ENCODE measurements at places on chromosomes 16 and 17. TPM values are rescaled to one million over a fixed set of nuclear protein-coding genes. Genes with fewer than 3 reads are reported as not detected.
A peak's percentile ranks its signal among the peaks of the same experiment; 100 is the strongest.

The RNF40 gene
- total RNA-seq: 120 TPM

The PROCA1 gene
- total RNA-seq: 3.7 TPM

The MYBBP1A gene
- total RNA-seq: 92.3 TPM

The IL34 gene
- 1.2 TPM for total RNA-seq

The ATP1B2 gene
- not detected for total RNA-seq

The TMC6 gene
- total RNA-seq: 282 TPM

The TPSG1 gene
- total RNA-seq: 1.3 TPM

The AURKB gene
- total RNA-seq: 90.2 TPM

The RNF222 gene
- total RNA-seq: not detected

The NPIPB13 gene
- total RNA-seq: 50.6 TPM

The GP2 gene
- not detected for total RNA-seq

- H3K36me3 ChIP-seq: no peaks in the 10 kb centered on the region
- no peak overlapping the region for H3K27ac ChIP-seq
- H3K27me3 ChIP-seq: no peaks in the 10 kb centered on the region
- peaks cover 2% of the 10 kb centered on the region for H3K4me1 ChIP-seq
- H3K4me3 ChIP-seq: no peak overlapping the region
These were observed 608.1 kb downstream of the TOX3 start for GRCh38 chr16:51938861-51939260.

GRCh38 chr17:80104321-80104955 lies 3.1 kb downstream of the GAA start:
- H3K4me3 ChIP-seq: no peak overlapping the region
- no peaks in the 10 kb centered on the region for H3K27me3 ChIP-seq
- no peaks in the 10 kb centered on the region for H3K36me3 ChIP-seq
- no peak for DNase-seq
- H3K4me1 ChIP-seq: peaks cover 11% of the 10 kb centered on the region

DNA sequence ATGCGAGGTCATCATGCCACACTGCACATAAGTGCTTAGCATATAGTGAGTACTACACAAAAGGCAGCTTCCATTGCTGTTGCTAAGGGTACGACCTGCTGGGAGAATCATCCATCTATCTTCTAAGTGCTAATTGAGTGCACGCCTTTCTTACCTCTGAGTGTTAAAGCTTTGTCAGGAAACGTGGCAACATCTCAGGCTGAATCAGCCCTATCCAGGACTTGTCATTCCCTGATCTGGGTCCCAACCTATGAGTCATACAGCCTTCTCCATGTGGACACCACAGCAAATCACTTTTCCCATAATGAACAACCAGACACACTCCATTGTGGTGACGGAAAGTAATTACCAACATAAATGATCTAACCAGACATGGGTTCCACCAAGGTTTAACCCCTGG lies 201.1 kb upstream of the MAF start:
- H3K27ac ChIP-seq: no peak overlapping the region
- DNase-seq: no peak
- peaks cover 25% of the 10 kb centered on the region for H3K27me3 ChIP-seq

GRCh38 chr16:78142788-78143187 lies 43.3 kb downstream of the WWOX start:
- H3K4me3 ChIP-seq: no peak overlapping the region
- H3K27me3 ChIP-seq: no peaks in the 10 kb centered on the region
- H3K4me1 ChIP-seq: peaks cover 9% of the 10 kb centered on the region
- H3K27ac ChIP-seq: no peak overlapping the region
- no peaks in the 10 kb centered on the region for H3K36me3 ChIP-seq

DNA sequence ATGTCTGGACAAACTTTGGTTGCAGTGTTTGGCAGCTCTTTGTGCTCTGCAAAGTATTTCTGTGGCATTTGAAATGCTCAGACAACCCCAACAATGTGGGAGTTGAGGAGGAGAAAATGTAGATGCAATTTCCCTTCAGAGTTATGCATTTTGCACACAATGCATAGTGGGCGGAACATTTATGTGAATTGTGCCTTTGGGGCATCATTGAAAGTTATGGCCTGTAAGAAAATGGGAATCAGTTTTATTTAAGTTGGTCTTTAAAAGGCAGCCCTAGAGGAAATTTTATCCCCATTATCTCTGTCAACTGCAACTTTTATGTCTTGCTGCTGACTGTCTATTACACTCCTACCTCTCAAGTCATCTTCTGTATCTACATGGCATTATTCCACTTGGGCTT lies 176.2 kb downstream of the MAP2K6 start:
- H3K36me3 ChIP-seq: no peaks in the 10 kb centered on the region
- peaks cover 8% of the 10 kb centered on the region for H3K27me3 ChIP-seq
- no peaks in the 10 kb centered on the region for H3K4me1 ChIP-seq
- no peak overlapping the region for H3K4me3 ChIP-seq
- H3K27ac ChIP-seq: no peak overlapping the region

GRCh38 chr16:87956365-87957231 lies 5.4 kb downstream of the BANP start:
- peak; percentile 73 for DNase-seq
- H3K27me3 ChIP-seq: no peaks in the 10 kb centered on the region
- H3K4me3 ChIP-seq: peak overlapping the region; percentile 80
- peak overlapping the region; percentile 95 for H3K27ac ChIP-seq
- H3K36me3 ChIP-seq: peaks cover 14% of the 10 kb centered on the region

DNA sequence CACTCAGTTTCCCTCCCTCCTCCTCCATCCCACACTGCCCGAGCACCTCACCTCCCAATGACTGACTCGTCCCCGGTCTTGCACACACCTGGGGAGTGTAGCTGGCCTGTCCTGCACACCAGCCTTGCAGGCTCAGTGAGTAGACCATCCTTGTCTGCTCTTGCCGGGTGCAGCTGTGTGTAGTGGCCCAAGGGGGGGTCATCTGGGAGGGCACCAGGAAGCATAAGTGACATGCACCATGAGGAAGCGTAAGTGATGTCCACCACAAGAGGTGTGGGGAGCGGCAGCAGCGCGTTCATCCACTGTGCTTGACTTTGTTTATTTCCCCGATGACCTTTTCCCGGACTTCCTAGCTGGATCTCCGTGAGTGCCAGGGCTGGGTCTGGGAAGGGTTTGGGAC lies 45.5 kb upstream of the CDR2 start:
- no peaks in the 10 kb centered on the region for H3K27me3 ChIP-seq
- H3K36me3 ChIP-seq: peaks cover 7% of the 10 kb centered on the region
- peaks cover 4% of the 10 kb centered on the region for H3K4me1 ChIP-seq
- DNase-seq: no peak

- H3K36me3 ChIP-seq: no peaks in the 10 kb centered on the region
- no peaks in the 10 kb centered on the region for H3K27me3 ChIP-seq
- H3K4me3 ChIP-seq: no peak overlapping the region
- peak; percentile 73 for DNase-seq
These were observed 102.6 kb upstream of the CREBBP start for GRCh38 chr16:3983081-3983520.

- peaks cover 31% of the 10 kb centered on the region for H3K4me1 ChIP-seq
- H3K36me3 ChIP-seq: no peaks in the 10 kb centered on the region
- no peak for DNase-seq
- no peak overlapping the region for H3K4me3 ChIP-seq
- no peak overlapping the region for H3K27ac ChIP-seq
These were observed 19.1 kb downstream of the ITPRIPL2 start for GRCh38 chr16:19132898-19133297.

DNA sequence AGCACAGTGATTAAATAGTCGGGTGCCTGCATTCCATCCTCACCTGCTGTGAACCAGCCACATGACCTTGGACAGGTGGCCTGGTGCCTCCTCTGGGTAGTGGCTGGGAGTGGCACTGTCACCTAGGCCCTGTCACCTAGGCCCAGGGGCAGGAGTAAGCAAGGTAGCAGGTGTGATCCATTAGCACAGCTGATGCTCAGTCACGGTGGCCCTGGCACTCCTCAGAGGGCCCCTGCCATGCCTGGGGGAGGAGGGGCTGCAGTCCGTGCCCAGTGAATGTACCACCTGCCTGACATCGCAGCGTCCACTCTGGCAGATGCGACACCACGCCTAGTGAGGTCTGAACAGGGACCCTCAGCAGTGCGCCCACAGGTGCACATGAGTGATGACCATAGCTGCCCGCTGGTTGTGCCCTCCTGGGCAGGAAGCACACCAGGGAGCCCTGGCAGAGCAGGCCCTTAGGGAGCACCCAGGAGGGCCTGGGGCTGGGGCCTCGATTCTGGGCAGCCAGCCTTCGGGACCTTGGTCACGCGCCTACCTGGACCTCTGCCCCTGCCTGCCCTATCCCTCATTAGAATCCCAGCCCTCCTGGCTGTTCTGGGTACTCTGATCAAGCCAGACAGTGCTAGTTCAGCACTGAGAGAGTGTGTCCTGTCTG lies 33.1 kb upstream of the CRISPLD2 start:
- no peak overlapping the region for H3K4me3 ChIP-seq
- no peak overlapping the region for H3K27ac ChIP-seq
- H3K36me3 ChIP-seq: no peaks in the 10 kb centered on the region

DNA sequence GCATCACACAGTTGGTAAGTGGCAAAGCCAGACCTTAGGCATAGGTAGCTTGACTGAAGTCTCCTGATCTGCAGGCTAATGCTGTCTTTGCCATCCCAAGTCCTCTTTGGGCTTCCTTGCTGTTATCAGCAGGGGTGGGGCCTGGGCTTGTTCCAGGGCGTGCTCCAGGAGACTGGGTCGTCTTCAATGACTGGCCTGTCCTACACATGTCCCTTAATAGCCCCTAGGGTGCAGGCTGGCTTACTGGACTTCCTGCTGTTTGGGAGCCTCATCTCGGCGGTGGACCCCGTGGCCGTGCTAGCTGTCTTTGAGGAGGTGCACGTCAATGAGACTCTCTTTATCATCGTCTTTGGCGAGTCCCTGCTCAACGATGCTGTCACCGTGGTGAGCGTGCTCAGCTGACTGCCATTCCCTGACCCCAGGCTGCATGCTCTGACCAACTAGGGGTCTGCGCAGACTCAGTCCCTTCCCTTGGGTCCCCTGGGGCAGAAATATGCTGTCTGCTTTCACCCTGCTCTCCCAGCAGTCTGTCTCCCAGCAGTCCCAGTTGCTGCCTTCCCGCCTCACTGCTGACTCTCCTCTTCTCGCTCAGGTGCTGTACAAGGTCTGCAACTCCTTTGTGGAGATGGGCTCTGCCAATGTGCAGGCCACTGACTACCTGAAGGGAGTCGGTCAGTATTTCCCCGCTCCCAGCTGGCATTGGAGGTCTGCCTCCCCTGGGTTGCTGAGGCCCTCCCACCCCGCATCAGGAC lies 6.2 kb downstream of the SLC9A5 start:
- DNase-seq: no peak
- H3K4me3 ChIP-seq: no peak overlapping the region
- no peaks in the 10 kb centered on the region for H3K4me1 ChIP-seq
- H3K27me3 ChIP-seq: peaks cover 6% of the 10 kb centered on the region
- no peaks in the 10 kb centered on the region for H3K36me3 ChIP-seq

- no peaks in the 10 kb centered on the region for H3K36me3 ChIP-seq
- H3K4me3 ChIP-seq: no peak overlapping the region
- H3K27ac ChIP-seq: no peak overlapping the region
- DNase-seq: peak; percentile 55
- H3K27me3 ChIP-seq: peaks cover 16% of the 10 kb centered on the region
These were observed 9.0 kb downstream of the CBFA2T3 start for GRCh38 chr16:88967830-88968588.

DNA sequence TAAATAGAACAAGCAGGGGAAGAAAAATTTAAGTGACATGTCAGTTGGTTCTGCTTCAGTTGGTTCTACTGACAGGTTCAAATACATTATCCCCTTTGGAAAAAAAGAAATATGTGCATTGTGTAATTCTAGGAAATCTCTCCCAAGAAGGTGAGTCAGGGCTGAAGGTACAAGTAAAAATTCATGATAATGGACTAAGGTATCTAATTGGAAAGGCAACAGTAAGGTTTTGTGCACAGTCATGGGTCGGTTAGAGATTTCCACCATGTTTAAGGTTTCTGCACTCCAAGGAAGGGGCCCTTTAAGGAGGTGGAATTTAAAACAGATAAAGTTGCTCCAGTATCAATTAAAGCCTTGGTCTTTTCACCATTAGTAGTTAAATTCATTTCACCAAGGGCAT lies 17.9 kb upstream of the B4GALNT2 start:
- no peaks in the 10 kb centered on the region for H3K36me3 ChIP-seq
- no peak overlapping the region for H3K27ac ChIP-seq
- H3K4me3 ChIP-seq: no peak overlapping the region
- no peaks in the 10 kb centered on the region for H3K4me1 ChIP-seq

- H3K4me1 ChIP-seq: no peaks in the 10 kb centered on the region
- no peak overlapping the region for H3K4me3 ChIP-seq
- DNase-seq: peak; percentile 16
- H3K27ac ChIP-seq: no peak overlapping the region
- no peaks in the 10 kb centered on the region for H3K36me3 ChIP-seq
- no peaks in the 10 kb centered on the region for H3K27me3 ChIP-seq
These were observed 10.1 kb upstream of the STX4 start for GRCh38 chr16:31023252-31023602.

GRCh38 chr16:89407925-89408300 lies 82.4 kb downstream of the ANKRD11 start:
- no peaks in the 10 kb centered on the region for H3K27me3 ChIP-seq
- H3K36me3 ChIP-seq: no peaks in the 10 kb centered on the region
- no peak for DNase-seq

- peaks cover 59% of the 10 kb centered on the region for H3K27me3 ChIP-seq
- H3K27ac ChIP-seq: peak overlapping the region; percentile 31
- no peak for DNase-seq
- peaks cover 23% of the 10 kb centered on the region for H3K4me1 ChIP-seq
- H3K36me3 ChIP-seq: peaks cover 6% of the 10 kb centered on the region
These were observed 2.1 kb upstream of the IRX5 start for GRCh38 chr16:54928411-54929089.

- H3K4me3 ChIP-seq: peak overlapping the region; percentile 82
- peak overlapping the region; percentile 72 for H3K27ac ChIP-seq
- peaks cover 55% of the 10 kb centered on the region for H3K4me1 ChIP-seq
- no peak for DNase-seq
- H3K27me3 ChIP-seq: no peaks in the 10 kb centered on the region
These were observed 45.5 kb upstream of the LRRC37A3 start for GRCh38 chr17:64964796-64965195.

DNA sequence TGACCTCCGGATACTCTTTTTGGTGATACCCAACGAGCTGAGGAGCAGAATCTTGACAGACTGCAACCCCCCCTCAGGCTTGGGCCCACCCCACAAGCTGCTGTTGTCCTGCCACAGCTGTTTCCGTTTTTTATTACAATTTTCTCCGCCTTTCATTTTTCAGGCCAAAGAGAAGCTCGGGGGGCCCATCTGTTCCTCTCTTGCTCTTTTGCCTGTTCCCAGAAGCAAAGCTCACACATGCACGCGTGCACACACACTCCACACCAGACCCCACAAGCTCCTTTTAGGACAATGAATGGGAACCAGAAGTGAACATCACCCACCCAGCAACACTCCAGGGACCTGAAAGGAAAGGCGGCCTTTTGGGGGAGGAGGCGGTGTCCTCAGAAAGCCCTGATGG lies 16.3 kb downstream of the SOX9 start:
- H3K4me1 ChIP-seq: no peaks in the 10 kb centered on the region
- DNase-seq: no peak
- peaks cover 8% of the 10 kb centered on the region for H3K27me3 ChIP-seq
- no peaks in the 10 kb centered on the region for H3K36me3 ChIP-seq
- H3K4me3 ChIP-seq: no peak overlapping the region

DNA sequence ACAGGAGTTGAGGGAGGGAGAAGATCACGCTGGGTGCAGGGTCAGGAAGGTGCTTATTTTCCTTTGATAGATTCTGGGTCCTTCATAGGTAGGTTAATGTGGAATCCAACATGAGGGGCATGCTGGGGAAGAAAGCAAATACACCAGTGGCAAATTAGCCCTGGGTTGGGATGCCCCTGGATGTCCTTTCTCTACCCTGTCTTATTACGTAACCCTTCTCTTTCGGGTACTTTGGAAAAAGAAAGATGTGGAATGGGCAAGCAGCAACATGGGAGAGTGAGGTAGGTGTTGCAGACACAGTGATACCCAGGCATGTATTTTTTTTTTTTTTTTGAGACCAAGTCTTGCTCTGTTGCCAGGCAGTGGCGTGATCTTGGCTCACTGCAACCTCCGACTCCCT lies 9.1 kb downstream of the SLC7A6 start:
- H3K36me3 ChIP-seq: peaks cover 11% of the 10 kb centered on the region
- no peak for DNase-seq
- H3K27me3 ChIP-seq: no peaks in the 10 kb centered on the region
